ENCODE measurements at places on chromosomes 5 and 9.

DNA sequence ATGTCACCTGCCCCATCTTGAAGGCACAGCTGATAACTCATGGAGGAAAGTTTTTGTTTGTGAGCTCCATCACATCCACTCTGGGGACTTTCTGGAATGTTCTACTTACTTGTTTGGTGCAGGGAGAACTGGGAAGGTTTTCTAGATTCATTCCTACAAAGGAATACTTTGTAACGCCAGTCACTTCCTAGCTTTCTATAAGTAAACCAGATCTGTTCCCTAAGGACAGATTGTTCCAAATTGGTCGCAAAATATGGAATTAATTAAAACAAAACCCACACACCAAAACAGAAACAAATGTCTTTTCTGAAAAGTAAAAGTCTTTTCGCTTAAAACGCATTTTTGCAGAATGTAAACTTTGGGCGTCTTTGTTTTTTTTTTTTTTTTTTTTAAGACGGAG, 167.6 kb downstream of the PDZD2 start:
- no peak for DNase-seq

GRCh38 chr9:88501086-88501485, 33.9 kb upstream of the NXNL2 start:
- DNase-seq: no peak

GRCh38 chr9:26802921-26803320, 89.7 kb downstream of the CAAP1 start:
- DNase-seq: no peak

DNA sequence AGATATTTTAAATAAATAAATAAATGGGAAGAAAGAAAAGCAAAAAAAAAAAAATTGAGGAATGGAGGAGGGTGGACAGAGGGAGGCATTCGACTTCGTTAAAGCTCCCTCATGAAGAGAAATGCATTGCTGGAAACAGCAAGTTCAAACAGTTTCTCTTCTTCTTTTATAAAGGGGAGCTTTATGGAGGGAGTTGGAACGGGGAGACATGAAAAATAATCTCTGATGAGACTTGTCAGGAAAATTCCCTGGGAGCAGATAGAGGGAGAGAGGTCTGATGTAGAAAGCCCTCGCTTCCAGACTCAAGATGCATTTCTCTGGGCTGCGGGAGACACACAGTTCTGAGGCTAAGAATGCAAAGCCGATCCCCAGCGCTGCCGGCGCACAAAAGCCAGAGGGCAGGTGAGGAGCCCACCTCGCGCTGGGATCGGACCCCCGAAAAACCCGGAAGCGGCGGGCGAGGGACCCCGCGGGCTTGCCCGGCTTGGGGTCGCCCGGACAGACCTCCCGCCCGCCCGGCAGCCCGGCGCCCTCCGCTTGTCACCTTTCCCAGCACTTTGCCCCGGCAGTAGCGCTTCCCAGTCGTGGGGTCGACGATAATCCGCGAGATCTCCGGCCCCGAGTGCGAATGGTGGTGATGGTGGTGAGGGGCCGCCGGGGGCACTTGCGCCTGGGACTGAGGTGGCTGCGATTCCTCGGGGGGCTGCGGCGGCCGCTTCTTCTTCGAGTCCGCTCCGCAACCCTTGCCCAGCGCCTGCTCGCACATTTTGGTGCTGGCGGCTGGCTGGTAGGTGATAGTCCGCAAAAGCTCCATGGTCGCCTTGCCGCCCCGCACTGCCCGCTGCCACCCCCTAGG, 512 bp downstream of the PLK2 start:
- peak; percentile 21 for DNase-seq

DNA sequence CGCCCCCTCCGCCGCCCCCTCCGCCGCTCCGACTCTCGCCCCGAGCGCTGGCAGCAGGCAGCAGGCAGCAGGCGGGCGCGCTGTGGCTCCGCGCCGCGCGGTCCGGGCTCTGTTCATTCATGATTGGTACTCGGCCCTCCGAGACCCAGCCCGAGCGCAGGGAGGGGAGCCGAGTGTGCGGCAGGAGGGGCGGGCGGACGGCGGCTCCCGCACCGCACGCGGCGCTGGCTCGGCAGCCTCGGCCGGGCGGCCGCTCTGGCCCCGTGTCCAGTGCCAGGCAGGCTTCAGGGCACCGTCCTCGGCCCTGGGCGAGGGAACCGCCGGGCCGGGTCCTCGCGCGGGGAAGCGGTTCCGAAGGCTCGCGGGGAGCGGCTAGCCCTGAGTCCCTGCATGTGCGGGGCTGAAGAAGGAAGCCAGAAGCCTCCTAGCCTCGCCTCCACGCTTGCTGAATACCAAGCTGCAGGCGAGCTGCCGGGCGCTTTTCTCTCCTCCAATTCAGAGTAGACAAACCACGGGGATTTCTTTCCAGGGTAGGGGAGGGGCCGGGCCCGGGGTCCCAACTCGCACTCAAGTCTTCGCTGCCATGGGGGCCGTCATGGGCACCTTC, at the start of gene KCNIP1:
TSS of gene KCNIP1 (plus strand) at position 31 of the 607 bp plus-strand sequence.
- DNase-seq: no peak

GRCh38 chr5:41157272-41157894, 55.9 kb downstream of the C6 start:
- DNase-seq: no peak

DNA sequence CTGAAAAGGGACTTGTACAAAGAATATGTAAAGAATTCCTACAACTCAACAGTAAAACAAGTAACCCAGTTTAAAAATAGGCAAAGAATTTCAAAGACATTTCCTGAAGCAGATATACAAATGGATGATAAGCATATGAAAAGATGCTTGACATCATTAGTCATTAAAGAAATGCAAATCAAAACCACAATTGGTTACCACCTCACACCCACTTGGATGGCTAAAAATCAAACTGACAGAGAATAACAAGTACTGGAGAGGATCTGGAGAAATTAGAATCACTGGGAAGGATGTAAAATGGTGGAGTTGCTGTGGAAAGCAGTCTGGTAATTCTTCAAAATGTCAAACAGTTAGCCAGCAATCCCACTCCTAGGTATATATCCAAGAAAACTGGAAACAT, 12.5 kb upstream of the FOXE1 start:
- no peak for DNase-seq

GRCh38 chr9:72911247-72911775, 41.5 kb downstream of the ALDH1A1 start:
- DNase-seq: no peak

DNA sequence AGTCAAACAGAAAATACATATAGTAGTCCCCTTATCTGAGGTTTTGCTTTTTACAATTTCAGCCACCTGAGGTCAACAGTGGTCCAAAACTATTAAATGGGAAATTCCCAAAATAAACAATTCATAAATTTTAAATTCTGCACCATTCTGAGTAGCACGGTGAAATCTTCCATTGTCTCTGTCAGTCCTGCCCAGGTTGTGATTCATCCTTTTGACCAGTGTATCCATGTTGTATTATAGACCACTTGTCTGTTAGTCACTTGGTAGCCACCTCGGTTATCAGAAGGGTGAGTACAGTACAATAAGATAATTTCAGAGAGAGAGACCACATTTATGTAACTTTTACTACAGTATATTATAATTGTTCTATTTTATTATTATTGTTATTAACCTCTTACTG, 2.8 kb downstream of the CCDC152 start:
- no peak for DNase-seq

DNA sequence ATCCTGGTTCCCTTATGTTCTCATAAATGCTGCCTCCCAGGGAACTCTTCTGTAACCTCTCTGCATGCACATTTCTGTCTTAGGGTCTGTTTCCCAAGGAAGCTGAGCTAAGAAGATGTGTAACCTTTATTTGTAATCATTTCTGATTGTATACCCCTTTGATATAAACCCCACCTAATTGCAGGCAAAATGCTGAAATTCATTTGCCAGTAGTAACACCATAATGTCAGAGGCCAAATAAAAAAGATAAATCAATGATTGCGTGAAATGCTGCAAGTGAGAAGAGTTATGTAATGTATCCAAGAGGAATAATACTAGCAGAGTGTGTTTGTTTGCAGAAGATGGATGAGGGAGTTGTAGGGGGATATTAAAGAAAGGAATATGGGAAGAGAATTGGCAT, 822.6 kb upstream of the GRAMD2B start:
- no peak for DNase-seq

GRCh38 chr5:172235132-172235780, 41.3 kb downstream of the EFCAB9 start:
- no peak for DNase-seq

- peak; percentile 76 for DNase-seq
Observed at GRCh38 chr9:21812946-21813568, 10.6 kb downstream of the MTAP start.

DNA sequence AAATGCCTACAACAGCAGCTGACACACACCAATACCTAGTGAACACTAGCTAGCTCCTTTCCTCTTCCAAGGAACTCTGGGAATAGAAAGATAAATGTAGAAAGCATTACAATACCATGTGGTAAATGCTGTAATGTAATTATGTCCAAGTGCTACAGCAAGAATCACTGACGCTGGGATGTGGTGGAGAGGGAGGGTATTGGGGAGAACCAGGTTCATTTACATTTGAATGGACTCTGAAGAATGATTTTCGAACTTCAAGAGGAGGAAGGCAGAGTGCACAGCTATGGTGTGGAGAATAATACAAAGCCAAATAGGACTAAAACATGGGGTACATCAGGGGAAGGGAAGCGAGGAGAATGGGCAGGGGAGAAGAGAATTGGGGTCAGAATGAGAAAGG, 158.0 kb downstream of the CDK5RAP2 start:
- no peak for DNase-seq

DNA sequence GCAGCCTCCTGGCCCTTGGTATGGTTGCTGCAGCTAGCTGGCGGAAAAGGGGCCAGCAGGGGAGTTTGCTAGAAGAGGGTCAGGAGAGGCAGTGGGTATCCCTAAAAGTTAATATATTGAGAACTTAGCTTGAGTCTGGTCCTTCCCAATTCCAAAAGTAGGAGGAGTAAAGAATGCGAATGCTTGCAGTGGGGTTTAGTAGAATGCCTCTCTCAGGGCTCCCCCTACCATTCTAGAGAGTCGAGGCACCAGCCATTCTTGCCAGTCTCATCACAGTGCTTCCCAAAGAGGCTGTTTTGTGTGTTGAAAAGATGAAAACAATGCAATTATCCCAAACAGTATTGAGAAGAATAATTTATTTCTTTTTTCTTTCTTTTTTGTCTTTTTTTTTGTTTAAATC, 26.4 kb downstream of the TTC39B start:
- no peak for DNase-seq

- no peak for DNase-seq
Observed at GRCh38 chr9:122815544-122815943, 12.8 kb downstream of the PDCL start.

DNA sequence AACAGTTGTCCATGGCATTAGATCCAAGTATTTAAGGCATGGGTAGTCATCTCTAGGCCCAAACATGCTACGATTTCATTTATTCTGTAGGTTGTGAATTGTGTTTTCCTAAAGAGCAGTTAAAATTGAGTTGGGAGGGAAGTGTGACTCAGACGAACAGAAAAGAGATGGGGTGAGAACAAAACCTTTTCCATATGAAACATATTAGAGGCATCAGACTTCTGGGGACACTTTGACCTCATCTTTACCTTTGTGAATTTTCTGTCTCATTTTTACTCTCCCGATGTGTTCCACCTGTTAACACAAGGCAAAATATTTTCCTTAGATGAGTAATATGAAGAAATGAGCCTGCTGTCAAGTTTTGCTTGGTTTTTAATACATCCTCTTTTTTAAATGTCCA, 181.3 kb downstream of the ESM1 start:
- no peak for DNase-seq

DNA sequence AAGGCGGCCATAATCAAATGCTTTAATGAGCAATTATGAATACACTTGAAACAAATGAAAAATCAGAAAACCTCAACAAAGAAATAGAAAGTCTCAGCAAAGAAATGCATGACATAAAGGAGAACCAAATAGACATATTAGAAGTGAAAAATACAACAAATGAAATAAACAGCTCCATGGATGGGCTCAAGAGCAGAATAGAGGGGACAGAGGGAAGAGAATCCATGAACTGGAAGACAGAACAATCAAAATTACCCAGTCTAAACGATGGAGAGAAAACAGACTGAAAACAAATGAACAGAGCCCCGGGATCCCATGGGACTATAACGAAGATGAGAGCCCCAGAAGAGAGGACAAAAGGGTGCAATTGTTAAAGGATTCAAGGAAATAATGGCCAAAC, 6.6 kb upstream of the WWC1 start:
- DNase-seq: no peak

- no peak for DNase-seq
Observed at GRCh38 chr9:28942941-28943340, 1369.7 kb upstream of the C9orf72 start.

- DNase-seq: no peak
Observed at GRCh38 chr5:395921-396530, 47.0 kb upstream of the EXOC3 start.

DNA sequence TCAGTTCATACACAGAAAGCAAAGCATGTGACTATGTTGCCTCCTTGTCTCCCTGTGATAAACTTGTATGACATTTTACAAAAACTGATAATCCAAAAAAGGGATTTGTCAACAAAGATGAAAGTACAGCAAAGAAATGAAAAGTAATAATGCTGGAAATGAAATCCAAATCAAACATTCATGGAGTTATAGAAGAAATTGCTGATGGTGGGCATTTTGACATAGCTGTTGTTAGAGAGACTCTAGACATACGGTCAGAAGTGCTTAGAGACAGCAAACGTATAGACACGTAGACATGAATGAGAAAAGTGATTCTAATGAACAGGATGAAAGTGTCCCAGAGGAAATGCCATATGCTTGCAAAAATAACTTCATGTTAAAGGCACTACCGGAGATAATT, 186.9 kb upstream of the RGMB start:
- DNase-seq: no peak

DNA sequence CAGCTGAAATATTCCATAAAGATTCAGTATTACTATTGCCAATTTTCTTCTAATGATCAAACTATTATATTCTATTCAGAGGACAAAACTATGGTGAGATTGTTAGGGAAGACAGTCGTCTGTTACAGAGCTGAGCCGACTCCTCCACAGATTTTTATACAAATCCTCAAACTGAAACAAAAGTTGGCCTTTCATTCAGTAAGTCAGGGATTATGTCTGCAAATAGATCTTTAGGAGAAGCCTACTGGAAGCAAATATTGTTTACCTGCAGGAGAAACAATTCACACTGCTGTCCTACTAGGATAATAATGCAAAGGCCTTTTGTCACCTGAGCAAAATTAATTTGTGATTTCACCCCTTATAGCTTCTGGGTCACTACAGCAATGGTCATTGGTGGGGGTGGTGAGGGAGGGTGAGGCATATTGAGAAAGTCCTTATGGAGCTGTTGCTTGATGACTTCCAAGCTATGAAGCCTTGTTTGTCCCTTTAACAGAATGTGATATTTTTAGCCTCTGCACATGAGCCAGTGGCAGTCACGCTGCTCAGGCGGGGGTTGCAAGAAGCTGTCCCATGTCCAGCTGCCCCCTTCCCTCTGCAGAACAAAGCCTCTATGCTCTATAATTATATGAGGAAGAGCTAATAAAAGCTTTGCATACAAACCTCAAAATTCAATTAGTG, 200.5 kb upstream of the KLF9 start:
- DNase-seq: no peak

DNA sequence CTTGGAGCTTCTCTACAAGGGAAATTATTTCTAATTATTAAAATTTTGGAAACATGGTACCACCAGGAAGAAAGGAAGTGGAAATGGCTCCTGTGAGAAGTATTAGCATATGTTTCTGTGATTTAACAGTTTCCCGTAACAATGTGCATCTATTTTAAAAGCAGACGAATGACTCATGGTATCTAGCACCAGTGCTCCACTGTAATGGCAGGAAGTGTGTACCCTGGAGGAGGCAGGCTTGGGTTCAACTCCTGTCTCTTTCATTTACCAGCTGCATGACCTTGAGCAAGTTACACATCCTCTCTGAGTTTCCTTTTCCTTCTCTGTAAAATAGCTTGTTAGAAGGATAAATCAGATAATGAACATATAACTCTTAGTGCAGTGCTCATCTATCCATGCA, 41.0 kb upstream of the ANGPTL2 start:
- no peak for DNase-seq
